ENCODE measurements at places on chromosomes 1 and 21. TPM values are rescaled to one million over a fixed set of nuclear protein-coding genes. Genes with fewer than 3 reads are reported as not detected.
A peak's percentile ranks its signal among the peaks of the same experiment; 100 is the strongest.

DNA sequence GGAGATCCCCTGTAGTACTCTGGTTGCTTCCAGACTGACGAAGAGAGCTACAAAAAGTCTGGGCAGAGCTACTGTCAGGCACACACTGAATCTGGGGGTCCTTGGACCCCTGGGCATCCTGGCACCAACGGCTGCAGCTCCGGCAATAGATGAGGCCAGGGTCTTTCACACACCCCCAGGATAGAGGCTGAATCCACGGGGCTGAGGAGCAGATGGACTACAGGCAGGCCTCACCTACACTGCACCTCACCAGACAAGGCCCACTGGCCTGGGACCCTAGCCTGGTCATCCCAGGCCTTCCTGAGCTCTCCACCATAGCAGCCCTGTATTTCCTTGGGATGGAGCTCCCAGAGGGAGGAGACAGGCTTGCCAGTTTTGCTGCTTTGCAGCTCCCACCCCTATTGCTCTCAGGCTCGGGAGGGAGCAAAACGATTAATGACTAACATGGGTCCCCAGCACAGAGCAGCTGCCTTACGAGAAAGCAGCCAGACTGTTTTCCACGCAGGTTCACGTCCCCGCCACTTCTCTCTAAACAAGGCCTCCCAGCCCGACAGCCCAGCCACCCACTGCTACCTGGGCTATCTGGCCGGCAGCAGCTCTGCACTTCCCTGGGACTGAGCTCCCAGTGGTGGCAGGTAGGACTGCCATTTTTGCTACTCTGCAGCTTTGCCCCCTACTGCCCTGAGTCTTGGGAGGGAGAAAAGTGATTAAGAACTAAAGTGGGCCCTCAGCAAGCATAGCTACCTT is 1022.5 kb upstream of the ADGRL2 start:
- no peak for DNase-seq

FAM3B gene
- not detected for total RNA-seq

DNA sequence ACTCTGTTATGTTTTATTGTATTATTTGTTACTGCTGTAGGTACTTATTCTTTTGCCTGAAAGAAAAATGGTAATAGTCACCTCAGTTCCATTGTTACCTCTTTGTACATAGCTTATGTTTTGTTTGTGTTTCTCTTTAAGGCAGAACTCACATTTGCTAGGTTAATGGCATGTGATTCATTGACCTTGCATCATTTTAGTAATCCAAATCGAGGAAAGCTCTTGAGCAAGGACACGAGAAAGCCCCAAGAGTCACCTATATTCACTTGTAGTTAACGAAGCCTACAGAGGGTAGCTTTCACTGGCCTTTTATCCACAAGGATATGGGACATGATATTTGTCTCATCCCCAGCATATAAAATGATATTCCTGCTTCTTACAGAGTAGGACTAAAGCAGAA is 1765.2 kb downstream of the NCAM2 start:
- no peak for DNase-seq

DNA sequence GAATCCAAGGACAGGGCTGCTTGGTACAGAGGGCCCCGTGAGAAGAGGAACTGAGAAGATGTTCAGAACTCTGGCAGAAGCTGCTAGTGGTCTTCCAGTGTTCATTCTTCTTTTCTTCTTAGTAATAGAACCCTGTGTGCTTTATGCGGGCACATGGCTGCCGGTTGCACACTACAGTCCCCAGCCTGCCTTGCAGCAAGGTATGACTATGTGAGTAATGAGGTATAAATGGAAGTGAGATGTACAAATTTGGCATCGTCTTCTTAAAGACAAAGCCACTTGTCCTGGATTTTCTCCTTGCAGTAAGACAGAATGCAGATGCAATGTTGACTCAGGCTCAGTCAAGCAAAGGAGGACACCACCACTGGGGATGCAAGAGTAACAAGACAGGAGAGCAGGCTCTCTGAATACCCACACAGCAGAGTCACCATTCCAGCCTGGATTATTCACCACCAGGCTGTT is 15.0 kb upstream of the ATP1B1 start:
- peak; percentile 19 for DNase-seq

DNA sequence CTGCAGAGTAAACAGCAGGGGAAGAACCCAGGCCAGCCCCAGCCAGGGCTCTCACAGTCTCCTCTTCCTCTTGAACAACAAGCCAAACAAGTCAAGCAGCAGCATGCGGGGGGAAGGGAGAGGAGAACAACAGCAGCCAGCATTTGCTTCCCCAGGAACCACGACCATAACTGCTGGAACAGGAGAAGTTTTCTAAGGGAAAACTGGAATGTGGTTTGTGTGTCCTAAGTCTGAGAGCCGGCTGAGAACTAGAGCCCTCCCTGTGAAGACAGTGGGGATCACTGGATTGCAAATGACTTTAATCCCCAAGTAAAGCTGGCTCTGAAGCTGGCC is 48.2 kb downstream of the COQ8A start:
- no peak for DNase-seq

NEGR1 gene
- 20.7 TPM for total RNA-seq

- DNase-seq, result no peak
Measured at GRCh38 chr21:43369124-43369523, 57.8 kb downstream of the SIK1 start.

- peak; percentile 46 for DNase-seq
Measured at GRCh38 chr21:27693376-27693775, 726.5 kb upstream of the ADAMTS5 start.

DNA sequence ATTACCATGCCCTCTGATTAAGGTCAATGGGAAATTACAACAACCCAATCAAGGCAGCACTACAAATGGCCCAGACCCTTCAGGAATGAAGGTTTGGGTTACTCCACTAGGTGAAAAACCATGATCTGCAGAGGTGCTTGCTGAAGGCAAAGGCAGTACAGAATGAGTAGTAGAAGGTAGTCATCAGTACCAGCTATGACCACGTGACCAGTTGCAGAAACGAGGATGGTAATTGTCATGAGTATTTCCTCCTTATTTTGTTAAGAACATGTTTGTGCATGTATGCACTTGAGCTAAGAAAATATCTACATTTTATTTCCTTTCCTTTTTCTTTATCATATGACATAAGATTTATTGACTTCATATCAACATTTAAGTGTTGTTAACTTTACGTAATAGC is 607.1 kb downstream of the KCNT2 start:
- no peak for DNase-seq

GRCh38 chr1:106675558-106675957 is 380.9 kb upstream of the PRMT6 start:
- DNase-seq, result peak; percentile 0

USH2A gene
- under 0.01 TPM for total RNA-seq

LPGAT1 gene
- 36.2 TPM for total RNA-seq

- no peak for DNase-seq
Measured at GRCh38 chr21:41227357-41228005, 59.5 kb downstream of the BACE2 start.

DNA sequence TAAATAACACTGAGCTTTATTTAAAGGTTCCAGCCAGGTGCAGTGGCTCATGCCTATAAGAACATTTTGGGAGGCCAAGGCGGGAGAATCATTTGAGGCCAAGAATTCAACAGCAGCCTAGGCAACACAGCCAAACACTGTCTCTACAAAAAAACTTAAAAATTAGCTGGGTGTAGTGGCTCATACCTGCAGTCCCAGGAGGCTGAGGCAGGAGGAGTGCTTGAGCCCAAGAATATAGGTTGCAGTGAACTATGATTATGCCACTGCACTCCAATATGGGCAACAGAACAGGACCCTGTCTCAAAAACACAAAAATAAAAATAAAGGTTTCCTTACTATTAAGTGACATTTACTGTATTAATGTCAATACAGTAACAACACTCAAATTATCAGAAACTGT is 2.1 kb downstream of the TAF12 start:
- peak; percentile 14 for DNase-seq

- no peak for DNase-seq
Measured at GRCh38 chr1:4207183-4207582, 307.1 kb upstream of the C1orf174 start.

TSNAX gene
- total RNA-seq, result 28.9 TPM

All from fibroblast of the aortic adventitia (primary cell).